ENCODE measurements at places on chromosomes 6 and 20.

DNA sequence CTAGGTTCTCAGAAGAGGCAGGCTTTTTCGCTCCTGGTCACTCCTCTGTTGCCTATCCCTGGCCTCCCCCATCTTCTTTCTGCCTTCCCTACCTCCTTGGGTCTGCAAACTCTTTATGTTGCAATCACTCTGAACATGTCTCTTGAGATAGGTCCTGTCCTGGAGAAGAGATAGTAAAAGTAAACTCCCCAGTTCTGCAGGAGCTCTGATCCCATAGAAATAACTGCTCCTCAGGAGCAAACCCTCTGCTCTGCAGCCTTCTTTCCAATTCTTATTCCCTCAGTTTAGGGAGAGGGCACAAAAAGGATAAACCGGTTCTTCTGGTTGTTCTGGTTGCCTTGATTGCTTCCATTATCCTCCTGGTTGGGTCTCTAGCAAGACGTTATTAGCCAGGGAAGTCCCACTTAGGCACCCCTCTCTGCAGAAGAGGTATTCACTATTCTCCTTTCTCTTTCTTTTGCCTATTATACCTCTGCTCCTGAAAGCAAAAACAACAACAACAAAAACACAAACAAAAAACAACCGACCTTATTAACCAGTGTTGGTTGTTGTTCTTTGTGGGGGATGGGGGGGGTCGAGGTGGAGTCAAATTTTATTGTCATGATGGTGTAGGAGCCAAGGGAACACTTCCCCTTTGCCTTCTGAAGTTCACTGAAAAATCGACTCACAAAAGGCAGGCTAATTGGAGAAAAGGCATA, 973 bp downstream of the TRIM38 start:
- DNase-seq: no peak

DNA sequence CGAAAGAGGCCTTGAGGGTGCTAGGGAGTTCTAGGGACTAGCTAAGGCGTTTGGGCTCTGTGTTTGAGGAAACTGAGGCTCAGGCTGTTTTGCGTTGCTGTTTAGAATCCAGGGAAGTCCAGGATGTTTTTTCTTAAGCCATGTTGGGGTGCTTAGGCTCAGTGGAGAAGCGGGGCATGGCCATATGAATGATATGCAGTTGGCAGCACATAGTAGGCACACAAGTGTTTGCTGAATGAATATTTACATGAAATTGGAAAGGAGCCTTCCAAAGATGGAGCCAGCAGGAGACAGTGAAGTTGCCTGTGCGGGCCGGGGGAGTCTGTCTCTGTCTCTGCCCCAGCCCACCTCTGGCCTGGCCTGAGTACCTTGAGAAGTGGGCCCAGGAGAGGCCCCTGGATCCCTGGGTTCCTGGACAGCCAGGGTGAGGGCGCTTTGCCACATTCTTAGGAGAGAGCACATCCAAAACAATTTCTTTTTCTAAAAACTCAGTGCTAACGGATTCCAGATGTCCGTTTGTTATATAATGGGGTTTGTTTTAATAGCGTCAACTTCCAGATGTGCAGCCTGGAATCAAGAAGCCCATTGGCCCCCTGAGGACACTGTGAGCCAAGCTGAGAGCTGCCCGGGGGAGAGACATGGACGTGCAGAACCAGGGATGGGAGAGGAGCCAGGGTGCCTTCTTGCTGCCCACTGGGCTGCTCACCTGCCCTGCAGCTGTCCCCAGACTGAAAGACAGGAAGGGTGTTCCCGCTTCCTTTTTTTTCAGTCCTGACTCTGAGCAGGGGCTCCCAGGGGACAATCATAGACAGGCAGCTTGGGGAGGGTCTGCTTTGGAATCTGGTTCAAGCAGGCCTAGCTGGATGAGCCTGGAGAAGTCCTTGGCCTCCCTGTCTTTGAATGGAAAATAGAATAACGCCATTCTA, 20.1 kb upstream of the EMILIN3 start:
- no peak for DNase-seq

- no peak for DNase-seq
Observed at GRCh38 chr6:101747716-101748115, 354.2 kb downstream of the GRIK2 start.

DNA sequence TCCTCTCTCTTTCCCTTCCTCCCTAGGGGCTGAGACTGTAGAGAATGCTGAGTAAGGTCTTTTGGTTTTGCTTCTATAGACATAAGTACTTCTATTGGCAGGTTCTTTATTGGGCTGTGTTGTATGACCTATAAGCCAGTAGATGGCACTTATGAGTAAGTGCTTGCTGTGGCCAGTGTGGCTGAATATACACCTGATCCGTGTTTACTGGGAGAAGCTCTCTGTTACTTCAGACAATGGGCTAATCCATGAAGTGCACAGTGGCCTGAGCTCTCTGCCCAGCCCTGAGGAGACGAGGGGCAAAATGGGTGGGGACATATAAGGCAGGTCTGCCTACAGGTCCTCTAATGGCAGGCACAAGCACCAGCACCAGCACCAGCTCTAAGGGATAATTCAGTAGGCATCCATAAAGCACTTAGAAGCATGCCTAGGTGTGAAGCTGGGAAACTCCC, 610.3 kb downstream of the RNF144B start:
- no peak for DNase-seq

DNA sequence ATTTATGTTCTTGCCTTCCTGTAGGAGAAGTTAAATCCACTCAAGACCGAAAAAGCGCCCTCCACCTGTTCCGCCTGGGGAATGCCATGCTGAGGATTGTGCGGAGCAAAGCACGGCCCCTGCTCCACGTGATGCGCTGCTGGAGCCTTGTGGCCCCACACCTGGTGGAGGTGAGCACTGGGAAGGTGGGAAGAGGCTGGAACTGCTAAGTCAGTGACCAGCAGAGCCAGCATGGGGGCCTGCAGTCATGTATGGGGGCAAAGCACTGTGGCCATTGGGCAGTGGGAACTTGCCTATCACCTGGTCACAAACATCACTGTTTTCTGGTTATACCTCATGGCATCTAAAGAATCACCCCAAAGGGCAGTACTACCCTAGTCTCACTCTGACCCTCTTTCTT, 78.5 kb upstream of the PBOV1 start:
- no peak for DNase-seq

DNA sequence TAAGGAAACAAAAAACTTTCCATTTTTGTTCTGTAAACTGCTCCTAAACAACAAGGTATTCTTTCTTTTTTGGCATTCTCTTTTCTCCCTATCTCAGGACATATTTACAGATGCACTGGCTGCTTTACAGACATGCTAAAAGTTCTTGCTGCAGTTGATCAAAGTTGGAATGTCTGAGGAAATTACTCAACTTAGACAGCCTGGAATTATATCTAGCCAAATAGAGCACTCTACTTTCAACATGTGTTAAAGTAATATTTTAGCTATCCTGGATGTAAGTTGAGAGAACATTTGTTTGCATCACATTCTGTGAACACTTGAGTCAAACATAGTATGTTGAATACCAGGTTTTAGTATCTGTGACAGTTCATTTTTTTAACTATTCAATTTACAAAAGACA, 24.8 kb downstream of the TASP1 start:
- DNase-seq: no peak

DNA sequence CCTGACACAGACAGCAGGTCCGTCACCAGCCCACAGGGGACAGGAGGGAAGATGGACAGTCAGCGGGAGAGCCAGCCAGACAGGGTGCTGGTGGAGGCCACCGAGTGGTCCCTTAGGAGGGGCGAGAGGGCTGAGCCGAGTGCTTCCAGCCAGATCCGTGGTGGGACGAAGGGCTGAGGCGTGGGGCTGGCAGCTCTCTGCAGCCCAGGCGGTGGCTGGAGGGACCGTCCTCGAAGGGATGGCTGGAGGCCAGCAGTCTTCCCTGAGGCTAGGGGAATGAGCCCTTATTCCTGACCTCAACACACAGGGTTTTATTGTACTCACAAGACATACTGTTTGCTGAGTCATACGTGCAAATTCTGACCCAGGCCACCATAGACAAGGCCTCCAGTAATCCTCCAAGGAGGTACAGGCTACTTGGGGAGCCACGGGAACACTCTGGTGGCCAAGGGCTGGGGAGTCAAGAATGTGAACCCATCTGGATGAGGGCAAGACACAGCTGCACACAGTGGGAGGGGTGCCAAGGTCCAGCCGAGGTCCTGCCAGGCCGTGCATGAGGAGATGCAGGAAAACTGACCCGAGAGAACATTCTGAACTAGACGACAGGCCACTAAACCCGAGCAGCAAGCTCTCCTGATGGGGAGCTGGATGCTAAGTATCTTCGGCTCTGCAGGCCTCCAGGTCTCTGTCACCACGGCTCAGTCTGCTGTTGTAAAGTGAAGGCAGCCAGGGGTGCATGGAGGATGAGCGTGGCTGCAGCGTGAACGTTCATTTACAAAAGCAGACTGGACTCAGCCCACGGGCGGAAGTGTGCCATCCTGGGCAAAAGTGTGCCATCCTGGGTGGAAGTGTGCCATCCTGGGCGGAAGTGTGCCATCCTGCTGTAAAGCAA, 242.5 kb downstream of the TTLL2 start:
- DNase-seq: no peak

Measured in stimulated activated CD8-positive, alpha-beta memory T cell treated with anti-CD3 and anti-CD28 coated beads, Interleukin-4, amount 100 ng/mL, for 1 hour (primary cell).